ENCODE measurements at places on chromosomes 7 and 10.

GRCh38 chr10:7291487-7292270, 119.2 kb downstream of the SFMBT2 start:
- no peak for DNase-seq

- no peak for DNase-seq
These were observed 132.5 kb downstream of the LSM5 start for GRCh38 chr7:32357535-32358277.

GRCh38 chr10:34313888-34314287, 501.2 kb downstream of the PARD3 start:
- DNase-seq, result no peak

DNA sequence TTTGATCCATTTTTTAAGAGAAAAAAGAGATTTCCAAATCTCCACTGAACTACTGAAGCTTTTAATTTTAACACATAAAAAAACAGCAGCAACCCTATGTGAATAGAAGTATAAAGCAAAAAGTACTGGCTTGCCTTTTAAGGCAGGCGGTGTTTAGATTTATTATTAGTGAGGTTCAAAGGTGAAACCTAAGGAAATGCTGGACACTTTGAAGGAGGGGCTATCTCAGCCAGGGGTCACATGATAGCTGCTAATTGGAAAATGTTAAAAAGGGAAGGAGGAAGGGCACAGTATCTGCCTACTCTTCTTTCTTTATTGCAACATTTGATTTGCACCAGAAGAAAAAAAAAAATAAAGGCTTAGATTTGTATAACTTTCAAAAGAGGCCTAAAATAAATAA, 183.8 kb downstream of the SKAP2 start:
- no peak for DNase-seq

GRCh38 chr7:67414858-67415257, 418.2 kb downstream of the TYW1 start:
- DNase-seq, result no peak

- DNase-seq, result peak; percentile 21
These were observed 524 bp upstream of the PRXL2A start for GRCh38 chr10:80407812-80408241.

DNA sequence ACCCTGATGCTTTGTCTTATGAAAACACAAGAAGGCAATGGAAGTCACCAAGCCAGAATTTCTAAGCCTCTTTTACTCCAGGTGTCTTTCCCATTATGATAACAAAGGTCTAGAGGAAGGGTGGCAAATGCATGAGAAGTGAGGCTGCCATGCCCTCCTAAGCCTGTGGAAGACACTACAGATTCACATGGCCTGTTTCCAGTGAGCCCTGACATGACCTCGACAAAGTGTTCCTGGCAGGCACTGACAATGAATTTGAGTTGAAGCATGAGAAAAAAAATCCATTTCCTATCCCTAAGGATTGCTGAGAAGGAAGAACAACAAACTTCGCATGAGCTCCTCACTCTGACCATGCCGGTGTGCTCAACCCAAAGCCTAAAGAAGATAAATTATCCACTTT, 268.0 kb downstream of the HTR7 start:
- DNase-seq, result no peak

DNA sequence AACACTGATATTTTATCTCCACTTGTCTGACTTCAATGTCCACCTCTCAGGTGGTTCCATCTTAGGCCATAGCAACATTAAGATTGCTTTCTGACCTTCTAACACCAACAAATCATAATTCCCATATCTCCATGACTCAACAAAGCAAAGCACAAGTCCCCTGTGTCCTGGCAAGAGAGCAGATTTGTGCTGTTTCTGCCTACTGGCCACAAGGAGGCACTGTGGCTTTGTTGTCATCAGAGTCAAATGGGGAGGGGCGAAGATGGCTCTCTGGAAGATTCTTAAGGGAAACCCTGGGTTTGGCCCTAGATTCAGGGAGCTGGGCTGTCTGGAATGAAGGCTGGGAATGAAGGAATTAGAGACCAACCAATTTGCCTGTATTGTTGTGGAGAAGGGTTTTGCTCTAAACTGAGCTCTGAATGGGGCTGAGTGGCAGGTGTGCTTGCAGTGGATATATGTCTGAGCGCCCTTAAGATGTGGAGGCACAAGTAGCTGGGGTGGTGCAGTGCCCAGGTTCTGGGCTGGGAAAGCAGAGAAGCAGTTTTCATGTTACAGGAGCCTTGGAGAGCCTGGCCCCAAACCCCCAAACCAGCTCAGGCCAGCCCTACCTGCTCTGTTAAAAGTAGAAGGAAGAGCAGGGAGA, 154.8 kb upstream of the PRSS58 start:
- no peak for DNase-seq

- DNase-seq, result no peak
These were observed 39.0 kb upstream of the IFRD1 start for GRCh38 chr7:112411186-112411795.

DNA sequence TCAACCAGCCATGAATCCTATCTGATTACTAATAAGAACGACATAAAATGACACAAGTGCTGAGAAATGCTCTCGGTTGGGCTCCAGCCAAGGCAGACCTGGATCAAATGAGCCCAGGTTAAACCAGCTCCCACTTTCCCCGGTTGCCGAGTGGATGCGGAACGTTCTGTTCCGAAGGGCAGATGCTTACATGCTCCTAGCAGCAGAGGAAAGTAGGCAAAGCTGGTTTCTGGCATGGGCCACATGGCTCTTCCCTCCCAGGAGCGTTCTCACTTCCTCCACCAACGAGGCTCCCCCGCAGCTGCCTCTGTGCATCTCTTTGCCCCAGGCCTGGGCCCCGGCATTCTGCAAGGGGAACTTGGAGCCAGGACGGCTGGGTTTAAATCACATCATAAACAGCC, 61.8 kb upstream of the SDK1 start:
- DNase-seq, result no peak

DNA sequence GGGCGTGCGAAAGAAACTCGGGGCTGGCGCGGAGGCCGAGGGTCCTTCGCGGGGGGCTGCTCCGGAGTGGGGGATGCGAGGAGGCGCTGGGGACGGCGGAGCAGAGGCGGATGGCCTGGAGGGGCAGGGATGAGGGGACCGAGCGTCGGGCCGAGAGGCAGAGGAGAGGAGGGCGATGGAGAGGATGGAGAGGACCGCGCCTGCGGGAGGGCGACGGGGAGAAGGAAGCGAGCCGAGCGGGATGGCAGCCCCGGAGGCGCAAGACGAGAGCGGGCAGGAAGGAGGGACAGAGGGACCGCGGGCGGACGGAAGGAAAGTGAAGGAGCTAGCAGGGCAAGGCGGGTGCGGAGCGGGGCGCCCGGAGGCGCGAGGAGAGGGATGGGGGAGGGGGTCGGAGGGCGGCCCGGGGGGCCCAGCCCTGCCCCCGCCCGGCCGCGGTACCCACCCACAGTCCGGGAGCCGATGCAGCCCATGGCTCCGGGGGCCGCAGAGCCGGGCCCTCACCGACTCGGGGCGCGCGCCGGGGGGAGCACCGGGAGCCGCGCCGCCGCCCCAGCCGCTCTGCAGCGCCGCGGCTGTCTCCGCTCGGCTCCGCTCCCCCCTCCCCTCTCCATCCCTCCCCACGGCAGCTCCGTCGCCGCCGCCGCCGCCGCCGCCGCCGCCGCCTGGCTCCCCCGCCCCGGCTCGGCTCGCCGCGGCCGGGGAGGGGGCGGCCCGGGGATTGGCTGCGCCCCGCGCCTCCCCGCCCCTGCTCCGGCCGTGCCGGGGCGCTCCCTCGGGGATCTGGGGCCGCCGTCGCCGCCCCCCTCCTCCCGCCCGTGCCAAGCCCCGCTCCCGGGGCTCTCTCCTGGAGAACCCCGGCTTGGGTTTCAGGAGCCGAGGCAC, at the start of gene FAM131B:
TSS of gene FAM131B (minus strand) at position 583 of the 885 bp plus-strand sequence. CDS start at position 473, 110 bp downstream.
- DNase-seq, result no peak

GRCh38 chr7:157282141-157282801, 54.5 kb upstream of the DNAJB6 start:
- DNase-seq, result no peak

- no peak for DNase-seq
These were observed 570.9 kb downstream of the INHBA start for GRCh38 chr7:41131956-41132355.

DNA sequence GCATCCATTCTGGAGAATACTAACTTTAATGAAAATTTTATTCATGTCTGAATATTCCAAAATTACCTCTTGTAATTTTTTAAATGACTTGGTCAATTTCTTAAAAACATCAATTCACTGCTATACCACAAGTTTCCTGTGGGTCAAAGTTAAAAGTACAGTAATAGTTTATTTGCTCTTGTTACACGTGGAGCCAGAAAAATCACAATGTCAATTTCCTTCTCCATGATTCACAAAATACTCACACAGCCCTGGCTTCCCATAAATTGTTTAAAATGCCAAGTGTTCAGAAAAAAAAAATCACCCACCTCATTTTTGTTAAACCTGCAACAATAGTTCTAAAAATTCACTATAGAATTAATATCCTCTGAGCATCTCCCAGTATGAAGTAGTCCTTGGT, 139.5 kb upstream of the GRM3 start:
- no peak for DNase-seq

DNA sequence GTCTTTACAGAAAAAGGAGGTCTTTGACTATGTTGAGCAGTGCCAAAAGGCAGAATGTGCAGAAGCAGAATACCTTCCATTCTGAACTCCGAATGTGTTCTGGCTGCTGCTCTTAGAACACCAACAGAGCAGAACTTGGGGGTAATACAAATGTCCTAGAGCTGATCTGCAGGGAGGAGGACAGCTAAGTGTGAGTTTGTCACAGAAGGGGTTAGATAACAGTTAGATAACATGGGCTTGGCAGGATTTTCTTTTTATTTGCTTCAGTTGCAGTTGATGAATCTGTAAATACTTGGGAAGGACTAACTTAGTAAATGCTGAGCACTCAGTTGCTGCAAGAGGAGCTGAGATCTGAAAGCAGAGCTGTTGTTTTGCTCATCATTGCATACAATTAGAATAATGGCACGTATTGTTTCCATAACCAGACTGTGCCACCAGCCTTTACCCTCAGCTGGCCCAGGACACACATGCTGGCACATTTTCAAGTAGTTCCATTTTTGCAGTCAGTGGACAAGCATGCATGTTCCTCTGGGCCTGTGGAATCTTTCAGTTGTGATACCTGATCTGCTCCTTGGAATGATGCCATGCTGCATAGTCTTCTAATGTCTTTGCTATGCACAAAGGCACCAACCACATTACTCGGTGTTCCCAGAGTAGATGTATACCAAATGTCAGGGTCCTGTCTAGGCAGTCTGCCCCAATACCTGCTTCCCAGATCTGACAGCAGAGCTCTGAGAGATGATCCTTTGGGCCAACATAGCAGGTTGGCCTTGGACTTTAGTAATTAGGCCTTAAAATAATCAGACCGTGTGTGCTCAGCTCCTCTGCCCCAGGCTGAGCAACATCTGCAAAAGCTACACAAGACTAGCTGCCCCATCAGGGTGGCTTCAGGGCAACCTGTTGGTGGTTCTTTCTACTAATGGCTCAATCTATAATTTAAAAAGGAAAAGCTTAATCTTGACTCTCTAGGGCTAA, 55.7 kb downstream of the GSDME start:
- no peak for DNase-seq

- no peak for DNase-seq
These were observed 737.1 kb downstream of the INHBA start for GRCh38 chr7:40965774-40966173.

DNA sequence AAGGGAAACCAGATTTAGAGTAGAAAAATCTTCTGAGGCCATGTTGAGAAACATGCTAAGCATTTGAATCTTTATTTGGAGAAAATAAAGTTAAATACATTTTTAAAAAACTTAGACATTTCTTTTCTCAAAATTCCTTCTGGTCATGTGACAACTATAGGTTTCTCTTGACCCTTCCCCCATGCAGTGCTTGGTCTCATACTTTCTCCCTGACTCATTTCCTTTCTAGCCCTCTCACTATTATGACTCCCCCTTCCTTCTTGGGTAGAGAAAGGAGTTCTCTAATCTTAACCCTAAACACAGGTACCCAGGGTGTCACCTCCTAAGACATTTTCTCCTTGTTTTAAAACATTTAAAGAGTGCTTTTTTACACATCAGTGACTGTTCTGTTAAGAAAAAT, 179.5 kb upstream of the TMEM106B start:
- no peak for DNase-seq

GRCh38 chr10:110615057-110615747, 28.9 kb upstream of the RBM20 start:
- DNase-seq, result no peak

DNA sequence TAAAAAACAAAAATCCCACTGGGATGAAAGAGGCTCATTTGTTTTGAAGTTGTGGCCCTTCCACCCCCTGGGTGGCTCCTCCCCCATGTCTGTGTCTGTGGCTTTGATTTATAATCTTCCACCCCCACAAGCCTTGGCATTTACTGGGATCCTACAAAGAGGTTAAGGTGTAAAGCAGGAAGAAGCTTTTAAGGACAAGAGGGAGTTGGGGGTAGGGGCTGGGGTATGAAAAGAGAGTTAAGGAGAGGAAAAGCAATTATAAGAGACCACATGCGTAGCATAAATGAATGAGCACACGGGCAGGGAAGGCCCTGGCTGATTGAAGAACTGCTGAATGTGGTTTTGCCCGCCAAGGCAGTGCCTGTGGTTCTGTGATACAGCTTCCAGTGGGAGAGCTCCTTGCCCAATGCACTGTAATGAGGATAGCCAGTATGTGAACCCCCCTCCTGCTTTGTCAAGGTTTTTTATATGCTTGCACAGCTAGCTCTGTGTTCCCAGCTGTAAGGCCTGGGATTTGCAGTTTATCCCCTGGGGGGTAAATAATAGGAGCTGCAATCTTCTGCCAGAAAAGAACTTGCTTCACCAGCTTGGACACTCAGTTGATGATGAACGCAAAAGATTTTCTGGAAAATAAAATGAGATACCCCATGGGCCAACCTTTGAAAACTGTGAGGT, 34.7 kb upstream of the KMT2E start:
- DNase-seq, result no peak

DNA sequence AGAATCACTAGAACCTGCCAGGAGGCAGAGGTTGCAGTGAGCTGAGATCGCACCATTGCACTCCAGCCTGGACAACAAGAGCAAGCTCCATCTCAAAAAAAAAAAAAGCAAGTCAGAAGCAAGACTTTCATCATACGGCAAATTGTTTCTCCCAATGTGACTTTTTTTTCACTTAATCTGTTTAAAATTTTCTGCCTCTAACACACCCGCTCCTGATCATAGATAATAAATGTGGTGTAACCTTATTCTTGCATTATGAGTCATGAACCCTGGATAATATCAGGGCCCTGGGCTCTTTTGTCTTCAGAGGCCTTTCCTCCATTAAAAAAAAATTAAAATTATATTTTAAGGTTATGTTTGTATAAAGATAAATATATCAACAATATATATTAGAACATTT, 111.4 kb upstream of the JCAD start:
- no peak for DNase-seq

DNA sequence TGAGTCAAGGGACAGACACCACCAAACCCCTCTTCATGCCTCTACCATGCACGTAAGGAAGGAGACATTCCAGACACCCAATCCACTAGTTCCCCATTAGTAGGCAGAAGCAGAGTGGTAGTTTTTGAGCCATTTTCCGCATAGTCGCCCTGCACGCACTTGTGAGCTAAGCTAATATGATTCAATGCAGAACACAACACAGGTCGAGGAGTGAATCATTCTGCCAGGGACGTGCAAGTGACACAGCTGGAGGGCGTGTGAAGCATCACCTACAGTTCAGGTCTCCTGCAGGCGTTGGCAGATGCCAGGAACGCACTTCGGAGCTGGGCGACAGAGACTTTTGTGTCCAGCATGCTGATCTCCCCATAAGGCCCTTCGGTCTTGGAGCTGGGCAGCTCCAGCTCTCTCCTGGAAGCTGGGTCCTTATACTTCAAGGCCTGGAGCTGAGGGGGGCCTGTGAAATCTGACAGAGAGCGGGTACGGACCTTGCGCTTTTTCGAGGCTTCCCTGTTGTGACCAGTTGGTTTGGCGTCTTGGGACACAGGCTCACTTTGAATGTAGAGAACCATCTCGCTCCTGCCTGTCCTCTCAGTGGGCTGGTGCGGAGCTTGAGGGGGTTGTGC, 102.4 kb downstream of the SVIL start:
- DNase-seq, result no peak
